ENCODE measurements at places on chromosomes 2 and 18.
A peak's percentile ranks its signal among the peaks of the same experiment; 100 is the strongest.

DNA sequence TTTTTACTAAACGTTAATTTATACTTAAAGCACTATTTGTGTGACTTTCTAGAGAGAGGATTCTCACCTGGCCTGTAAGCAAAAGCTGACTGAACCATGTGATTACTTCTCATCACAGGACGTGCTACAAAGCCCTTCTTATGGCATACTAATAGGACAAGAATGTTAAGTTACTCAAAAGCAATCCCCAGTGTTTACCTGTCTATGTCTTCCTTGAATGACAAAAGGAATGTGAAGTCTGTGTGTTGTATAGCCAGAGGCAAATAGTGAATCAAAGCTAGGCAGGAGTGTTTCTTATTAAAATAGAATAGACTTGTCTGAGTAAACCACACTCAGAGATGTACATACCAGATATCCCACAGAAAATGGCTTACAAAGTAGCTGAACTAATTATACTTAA lies 1465.5 kb downstream of the SUCLG1 start:
- DNase-seq = no peak

- no peak for DNase-seq
These were observed 25.1 kb upstream of the GPR17 start for GRCh38 chr2:127620866-127621265.

DNA sequence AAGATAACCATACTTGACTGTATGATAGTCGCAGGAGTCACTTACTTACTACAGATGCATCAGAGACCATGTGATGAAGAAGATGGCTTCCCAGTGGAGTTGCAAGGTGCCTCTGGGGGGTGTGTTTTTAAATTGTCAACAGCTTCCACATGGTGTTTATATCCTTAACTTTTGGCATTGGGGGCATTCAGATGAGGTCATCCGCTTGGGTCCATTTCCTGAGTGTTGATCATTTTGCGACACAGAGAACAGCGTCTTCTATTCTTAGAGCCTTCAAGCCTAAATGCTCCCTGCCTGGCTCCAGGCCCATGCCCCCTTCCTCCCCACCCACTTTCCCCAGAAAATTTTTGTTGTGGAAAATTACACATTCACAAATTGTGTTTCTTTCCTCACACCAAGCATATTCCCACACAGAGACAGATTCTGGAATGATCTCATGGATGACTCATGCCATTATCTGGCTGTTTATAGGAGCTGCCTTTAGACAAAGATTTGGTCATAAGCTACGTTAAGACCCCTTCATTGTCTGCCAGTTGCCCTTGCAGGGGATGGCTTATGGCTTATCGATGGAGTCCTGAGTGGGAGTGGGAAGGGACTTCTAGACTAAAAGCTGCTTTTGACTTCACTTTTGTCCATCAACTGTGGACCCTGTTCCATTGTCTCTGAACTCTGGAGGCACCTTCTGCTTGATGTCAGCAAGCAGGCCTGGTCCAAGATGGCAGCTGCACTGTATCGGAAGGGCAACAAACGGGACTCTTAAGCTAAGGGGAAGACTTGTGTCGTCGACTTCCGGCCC lies 91.8 kb downstream of the CABLES1 start:
- DNase-seq = no peak

- DNase-seq = no peak
These were observed 97.3 kb upstream of the CREB1 start for GRCh38 chr2:207432453-207432852.

- DNase-seq = no peak
These were observed 33.7 kb downstream of the NRP2 start for GRCh38 chr2:205715831-205716525.

GRCh38 chr2:190094316-190094871 lies 31.9 kb upstream of the MSTN start:
- no peak for DNase-seq

DNA sequence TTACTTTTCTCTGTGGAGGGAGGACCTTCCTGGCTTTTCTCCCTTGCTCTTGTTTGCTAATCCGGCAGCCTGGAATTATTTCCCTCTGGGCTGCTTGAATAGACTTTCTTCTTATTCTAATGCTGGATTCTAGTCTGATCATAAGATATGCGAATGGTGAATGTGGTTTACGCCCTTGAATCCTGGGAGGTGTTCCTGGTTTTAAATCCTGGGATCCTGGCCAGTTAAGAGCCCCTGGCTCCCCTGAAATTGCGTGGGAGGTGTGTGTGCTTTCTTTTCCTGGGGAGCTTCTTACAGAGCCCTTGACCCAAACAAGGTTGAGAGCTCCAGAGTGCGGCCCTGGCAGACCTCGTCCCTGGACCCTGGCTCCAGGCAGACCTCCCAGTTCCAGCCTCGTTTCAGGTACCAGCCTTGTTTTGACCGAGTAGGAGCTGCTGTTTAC lies 2.8 kb downstream of the SH3BP4 start:
- no peak for DNase-seq

DNA sequence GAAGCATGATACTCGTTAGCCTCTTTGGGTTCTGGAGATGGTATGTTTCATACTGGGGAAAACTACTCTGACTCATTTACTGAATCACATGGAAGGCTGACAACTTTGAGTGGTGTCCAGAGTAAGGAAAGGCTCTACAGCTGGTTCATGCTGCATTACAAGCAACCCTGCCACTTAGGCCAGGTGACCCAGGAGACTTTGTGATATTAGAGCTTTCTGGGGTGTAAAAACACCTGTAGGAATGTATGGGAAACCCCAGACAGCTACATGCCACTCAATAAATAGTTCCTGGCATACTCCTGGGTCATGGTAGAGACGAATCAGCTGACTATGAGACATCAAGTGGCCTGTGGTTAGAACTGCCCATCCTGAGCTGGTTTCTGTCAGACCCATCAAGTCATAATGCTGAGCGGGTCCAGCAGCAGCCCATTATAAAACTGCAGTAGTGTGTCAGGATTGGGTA lies 21.3 kb upstream of the TCF7L1 start:
- no peak for DNase-seq

GRCh38 chr2:29159125-29159524 lies 43.9 kb downstream of the CLIP4 start:
- no peak for DNase-seq

DNA sequence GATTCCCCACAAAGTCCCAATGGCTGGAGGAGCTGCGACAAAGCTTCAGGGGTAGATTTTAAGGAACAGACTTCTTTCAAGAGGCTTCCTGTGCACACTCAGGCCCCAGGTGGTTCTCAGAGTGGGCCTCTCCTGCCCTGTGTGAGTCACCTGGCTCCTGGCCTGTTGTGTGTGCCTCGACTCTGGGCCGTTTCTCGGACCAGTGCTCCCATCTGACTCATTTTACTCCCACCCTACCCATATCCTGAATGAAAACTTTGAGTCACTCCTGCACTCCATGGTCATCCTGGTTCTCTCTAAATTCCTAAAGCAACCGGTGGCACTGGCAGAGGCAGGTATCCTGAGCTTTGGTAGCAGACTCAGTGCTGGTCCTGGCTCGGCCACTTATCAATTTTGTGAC lies 84.1 kb downstream of the CELF4 start:
- no peak for DNase-seq

DNA sequence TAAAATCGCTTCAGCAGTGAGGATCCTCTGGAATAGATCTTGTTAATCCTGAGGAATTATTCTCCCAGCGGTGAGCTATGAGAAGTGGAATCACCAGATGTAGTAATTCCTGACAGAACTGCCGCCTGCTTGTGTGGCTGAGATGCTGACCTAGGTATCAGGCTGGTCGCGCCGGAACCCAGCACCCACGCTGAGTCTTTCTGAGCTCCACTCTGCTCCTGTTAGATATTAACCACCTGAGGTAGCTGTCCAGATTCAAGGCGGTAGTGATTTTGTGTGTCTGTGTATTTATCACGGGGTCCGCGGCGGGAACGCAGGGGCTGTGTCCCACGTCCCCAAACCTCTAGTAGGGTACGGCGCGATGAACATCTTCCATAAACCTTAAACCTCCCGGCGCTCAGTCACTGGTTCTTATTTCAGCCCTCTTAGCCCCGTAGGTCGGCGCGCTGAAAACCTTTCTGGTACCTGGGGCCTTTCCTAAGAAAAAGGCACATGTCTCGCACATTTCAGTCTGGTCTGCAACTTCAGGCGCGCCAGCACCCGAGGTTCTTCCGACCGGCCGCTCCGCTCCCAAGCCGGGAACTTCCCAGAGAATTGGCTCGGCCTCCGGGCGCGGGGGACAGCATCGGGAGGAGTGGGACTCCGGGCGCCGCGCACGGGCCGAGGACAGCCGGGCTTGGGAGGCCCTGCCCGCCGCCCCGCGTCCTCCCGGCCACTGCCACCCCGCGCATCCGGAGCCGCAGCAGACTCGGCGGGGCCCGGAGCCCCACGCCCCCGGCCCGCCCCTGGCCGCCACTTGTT lies 542 bp upstream of the CNNM3 start:
- DNase-seq = peak; percentile 28

DNA sequence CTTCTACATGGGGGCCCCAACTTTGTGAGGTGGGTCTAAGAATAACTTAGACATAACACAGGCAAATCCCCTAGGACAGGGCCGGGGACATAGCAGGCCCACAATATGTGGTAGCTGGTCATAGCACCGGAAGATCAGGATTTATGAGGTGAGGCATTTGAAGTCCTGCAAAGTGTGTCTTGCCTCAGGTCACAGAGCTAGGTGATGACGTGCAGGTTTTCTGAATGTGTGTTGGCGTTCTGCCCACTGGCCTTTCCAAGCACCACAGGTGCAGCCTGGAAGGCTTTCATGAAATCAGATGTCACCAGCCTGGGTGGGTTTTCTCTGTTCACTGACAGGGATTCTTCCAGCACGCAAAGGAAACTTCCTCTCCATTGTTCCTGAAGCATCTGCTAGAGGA lies 119.1 kb downstream of the LRATD1 start:
- no peak for DNase-seq

GRCh38 chr2:85601771-85602475 lies 575 bp downstream of the TMEM150A start:
- DNase-seq = no peak

DNA sequence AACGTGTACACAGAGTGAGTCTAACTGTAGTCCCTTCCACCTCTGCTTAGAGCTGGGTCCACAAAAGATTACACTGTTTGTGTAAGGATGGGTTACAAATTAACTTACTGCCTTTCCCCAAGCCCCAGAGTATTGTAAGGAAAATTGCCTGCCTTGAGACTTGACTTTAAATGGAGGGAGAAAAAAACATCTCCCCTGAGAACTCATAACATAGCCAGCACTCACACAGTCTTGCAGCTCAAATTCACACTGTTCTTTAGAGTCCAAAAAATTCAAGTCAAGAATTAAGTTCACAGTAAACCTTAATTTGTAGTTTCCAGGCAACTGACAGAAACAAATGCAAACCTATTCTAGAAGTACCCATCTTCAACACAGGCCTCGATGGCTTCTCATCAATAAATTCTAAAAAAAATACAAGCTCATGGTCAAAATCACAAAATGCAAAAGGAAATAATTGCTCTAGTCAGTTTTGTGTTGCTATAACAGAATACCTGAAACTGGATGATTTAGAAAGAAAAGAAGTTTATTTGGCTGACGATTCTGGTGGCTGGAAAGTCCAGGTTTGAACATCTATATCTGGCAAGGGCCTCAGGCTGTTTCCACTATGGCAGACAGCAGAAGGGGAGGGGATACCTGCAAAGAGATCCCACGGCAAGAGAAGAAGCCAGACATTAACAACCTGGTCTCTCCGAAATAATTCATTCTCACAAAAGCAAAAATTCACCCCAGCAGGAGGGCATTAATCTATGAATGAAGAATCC lies 34.6 kb upstream of the TMEM17 start:
- DNase-seq = no peak

- no peak for DNase-seq
These were observed 587 bp upstream of the MTIF2 start for GRCh38 chr2:55269645-55269990.

GRCh38 chr2:9086465-9086864 lies 83.0 kb upstream of the MBOAT2 start:
- DNase-seq = no peak

DNA sequence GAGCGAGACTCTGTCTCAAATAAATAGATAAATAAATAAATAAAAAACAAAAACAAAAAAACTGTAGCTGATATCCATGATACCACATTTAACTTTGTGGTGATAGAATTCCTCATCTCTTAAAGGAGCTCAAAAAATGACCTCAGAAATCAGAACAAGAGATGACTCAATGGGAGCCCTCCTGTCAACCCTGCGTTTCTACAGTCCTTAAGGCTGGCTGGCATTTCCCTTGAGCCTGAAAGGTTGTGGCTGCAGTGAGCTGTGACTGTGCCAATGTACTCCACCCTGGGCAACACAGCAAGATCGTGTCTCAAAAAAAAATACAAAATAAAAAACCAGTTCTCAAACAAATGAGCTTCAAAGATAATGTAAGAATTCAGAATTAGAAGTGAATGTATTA lies 40.4 kb downstream of the CHST9 start:
- no peak for DNase-seq

- no peak for DNase-seq
These were observed 779 bp downstream of the DGKD start for GRCh38 chr2:233354971-233355574.

GRCh38 chr2:43539436-43539835 lies 56.4 kb downstream of the THADA start:
- DNase-seq = no peak

DNA sequence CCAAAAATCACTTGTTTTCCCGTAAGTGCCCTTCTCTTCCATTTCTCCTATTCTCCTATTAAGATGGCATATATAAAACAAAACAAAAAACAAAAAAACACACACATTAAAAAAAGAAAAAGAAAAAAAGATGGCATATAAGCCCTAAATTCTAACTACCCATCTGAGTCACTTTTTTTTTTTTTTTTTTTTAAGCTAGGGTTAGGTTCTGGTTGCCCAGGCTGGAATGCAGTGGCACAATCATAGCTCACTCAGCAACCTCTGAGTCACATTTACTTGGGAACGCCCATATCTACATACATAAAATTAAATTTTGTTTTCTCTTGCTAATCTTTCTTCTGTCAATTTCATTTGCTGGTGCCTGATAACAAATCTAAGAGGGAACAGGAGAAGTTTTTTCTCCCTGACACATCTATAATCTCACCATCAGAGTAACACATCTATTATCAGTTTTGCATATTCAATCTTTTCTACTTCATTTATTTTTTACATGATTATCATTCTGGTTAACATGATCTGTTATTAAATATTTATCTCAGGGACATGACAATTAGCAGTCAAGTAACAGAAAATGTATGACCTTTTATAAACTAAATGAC lies 52.1 kb downstream of the EEF1B2 start:
- no peak for DNase-seq

GRCh38 chr2:236341067-236341466 lies 76.9 kb upstream of the ASB18 start:
- DNase-seq = no peak

DNA sequence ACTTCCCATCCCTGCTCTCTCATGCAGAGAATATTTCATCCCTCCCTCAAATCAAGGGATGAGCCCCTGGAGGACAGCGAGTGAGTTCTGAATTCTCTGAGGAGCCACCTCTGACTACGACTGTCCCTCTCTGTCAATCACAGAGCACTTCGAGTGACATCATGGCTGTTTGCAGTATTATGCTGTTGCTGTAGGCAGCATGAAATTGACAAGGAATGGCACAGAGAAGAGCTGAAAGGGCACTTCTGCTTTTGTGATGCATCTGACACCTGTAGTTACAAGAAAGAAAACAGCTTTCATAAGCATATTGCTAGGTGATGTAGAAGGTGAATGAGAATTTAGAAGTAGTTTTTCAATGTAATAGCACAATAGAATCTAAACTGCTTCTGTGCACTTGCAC lies 166.9 kb downstream of the ARHGAP15 start:
- DNase-seq = no peak

- DNase-seq = peak; percentile 16
These were observed 122.7 kb downstream of the TWIST2 start for GRCh38 chr2:238970553-238971081.

Measured in activated T-cell treated with anti-CD3 and anti-CD28 coated beads for 1 hour (primary cell).